ENCODE measurements at places on chromosomes 16 and 17.

DNA sequence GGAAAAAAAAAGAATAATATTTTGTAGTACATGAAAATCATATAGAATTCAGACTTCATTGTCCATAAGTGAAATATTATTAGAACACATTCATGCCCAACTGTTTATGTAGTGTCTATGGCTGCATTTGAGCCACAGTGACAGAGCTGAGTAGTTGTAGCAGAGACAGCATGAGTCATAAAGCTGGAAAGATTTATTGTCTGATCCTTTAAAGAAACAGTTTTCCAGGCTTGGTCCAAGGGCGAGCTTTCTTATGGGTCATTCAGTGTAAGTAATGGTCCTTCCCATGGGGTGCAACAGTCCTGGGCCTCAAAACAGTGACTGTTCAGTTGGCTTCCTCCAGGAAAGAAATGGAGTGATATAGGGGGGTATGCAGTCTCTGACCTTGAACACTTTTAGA is 260.2 kb downstream of the HS3ST4 start:
- DNase-seq: no peak

DNA sequence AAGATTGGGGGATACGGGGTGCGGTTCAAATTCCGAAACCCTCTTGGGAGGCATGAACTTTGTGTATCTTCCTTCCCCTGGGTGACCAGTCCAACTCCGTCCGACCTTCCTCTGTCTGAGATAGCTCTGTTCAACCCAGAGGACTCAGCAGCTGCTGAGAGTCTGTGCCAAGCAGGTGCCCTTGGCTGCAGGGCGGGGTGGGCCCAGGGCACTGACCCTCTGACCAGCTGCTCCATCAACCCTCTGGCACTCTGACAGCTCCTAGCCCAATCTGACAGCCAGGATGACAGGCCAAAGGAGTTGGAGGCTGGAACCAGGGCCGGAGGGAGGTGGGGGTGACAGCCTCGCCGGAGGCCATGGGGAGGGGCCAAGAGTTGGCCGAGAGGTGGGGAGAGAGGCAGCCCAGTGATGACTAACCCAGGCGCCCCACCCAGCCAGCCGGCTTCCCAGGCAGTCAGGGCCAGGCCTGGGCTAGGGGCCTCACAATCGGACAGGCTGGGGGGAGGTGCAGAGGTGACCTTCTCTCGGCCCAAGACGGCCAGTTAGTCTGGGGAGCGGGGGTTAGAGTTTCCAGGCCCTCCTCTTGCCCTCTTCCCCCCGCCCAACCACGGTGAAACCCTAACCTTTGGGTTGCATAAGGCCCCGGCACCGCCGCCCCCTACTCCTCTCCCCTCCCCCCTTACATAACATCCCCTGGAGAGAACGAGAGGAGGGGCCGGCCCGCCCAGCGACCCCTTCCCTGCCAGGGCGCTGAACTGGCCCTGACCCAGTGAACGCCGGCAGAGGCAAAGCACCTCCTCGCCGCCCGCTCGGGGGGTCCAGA is 5.0 kb upstream of the TLCD2 start:
- peak; percentile 70 for DNase-seq

GRCh38 chr17:48299760-48300159 is 130.3 kb downstream of the SKAP1 start:
- no peak for DNase-seq

DNA sequence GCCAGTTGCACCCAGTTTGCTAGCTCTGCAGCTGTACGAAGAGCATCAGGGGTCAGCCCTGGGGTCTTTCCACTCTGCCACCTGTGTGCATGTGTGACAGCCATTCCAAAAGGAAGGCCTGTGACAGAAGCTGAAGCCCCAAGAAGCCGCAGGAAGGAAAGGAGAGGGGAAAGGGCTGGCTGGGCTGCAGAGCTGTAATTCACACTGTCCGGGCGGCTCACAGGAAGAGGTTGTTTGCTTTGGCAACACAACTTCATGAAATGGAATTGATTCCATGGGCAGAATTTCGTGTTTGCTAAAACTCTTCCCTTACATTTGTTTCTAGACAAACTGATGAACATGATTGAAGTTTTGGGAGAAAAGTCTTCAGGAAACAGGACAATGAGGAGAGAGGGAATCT is 14.8 kb downstream of the TMEM204 start:
- DNase-seq: no peak

- no peak for DNase-seq
Observed at GRCh38 chr17:80422276-80422675, 7.3 kb downstream of the ENDOV start.

GRCh38 chr16:54628796-54629625 is 301.7 kb upstream of the IRX5 start:
- no peak for DNase-seq

DNA sequence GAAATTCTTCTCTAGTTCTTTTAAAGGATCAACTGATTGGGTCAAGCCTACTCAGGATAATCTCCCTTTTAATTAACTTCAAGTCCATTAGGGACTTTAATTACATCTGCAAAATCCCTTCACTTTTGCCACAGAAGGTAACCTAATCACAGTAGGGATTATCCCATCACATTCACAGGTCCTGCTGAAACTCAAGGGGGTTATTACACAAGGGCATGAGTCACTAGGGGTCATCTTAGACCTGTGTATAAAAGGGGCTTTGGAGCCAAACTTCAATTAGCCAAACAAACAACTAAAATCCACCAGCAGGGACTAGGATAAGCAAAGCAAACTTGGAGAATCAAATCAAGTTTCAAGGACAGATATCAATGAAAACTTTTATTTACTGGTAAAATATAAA is 19.4 kb downstream of the CIAPIN1 start:
- no peak for DNase-seq

- peak; percentile 43 for DNase-seq
Observed at GRCh38 chr16:253833-254232, 19.2 kb downstream of the FAM234A start.

DNA sequence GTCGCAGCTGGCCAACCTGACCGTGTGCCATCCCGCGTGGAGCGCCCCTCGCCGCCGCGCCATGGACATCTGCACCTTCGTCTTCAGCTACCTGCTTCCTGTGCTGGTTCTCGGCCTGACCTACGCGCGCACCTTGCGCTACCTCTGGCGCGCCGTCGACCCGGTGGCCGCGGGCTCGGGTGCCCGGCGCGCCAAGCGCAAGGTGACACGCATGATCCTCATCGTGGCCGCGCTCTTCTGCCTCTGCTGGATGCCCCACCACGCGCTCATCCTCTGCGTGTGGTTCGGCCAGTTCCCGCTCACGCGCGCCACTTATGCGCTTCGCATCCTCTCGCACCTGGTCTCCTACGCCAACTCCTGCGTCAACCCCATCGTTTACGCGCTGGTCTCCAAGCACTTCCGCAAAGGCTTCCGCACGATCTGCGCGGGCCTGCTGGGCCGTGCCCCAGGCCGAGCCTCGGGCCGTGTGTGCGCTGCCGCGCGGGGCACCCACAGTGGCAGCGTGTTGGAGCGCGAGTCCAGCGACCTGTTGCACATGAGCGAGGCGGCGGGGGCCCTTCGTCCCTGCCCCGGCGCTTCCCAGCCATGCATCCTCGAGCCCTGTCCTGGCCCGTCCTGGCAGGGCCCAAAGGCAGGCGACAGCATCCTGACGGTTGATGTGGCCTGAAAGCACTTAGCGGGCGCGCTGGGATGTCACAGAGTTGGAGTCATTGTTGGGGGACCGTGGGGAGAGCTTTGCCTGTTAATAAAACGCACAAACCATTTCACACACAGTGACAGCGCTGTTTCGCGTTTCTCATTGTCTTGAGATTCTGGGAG is 2.0 kb upstream of the ZACN start:
- peak; percentile 74 for DNase-seq

DNA sequence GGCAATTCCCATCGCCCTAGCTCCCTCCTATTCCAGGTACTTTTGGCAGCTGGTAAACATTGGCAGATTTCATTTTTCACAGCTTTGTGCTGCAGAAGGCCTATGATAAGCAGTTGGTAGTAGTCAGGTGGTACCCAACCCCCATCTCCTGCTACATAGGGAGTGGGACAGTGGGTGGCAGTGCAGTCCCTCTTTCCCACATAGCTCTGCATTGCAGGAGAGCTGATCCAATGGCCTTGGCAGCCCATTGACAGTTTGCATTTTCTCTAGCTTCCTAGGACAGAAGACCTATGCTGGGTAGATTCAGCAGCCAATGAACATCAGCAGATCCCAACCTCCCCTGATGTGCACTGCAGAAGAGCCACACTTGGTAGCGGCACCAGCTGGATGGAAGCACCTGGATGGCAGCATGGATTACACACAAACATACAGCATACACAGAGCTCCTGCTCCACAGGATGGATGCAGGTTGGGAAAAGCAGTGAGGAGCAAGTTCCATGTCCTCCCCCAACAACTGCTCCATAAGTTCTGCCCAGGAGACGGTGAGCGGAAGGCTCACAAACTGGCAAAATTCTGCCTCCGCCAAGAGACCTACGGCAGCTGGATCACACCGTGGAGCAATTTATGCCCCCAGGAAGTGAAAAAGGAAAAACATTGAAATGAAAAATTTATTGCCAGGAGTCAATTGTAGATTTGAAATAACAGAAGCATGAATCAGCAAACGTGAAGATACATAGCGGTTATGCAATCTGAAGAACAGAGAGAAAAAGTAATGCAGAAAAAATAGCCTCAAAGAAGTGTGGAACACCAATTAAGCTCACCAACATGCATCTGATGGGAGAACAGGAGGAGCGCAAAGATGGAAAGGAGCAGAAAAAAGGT is 95.7 kb downstream of the CACNG1 start:
- no peak for DNase-seq

DNA sequence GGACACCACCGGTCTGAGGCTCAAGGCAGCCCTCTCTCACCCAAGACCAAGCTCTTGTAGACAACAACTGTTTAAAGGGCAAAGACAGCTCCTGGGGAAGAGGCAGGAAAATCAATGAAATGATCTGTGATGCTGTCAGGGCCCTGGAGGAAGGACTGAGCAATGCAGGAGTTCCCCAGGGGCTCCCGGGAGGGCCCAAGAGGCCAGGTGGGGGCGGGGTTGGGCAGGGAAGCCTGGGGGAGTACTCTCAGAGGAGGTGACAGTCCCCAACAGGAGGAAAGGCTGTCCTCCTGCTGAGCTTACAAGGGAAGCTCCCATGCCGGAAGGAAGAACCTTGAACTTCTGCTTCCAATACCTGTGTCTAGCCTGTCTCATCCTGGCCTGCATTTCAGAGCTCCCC is 8.3 kb upstream of the NOS2 start:
- no peak for DNase-seq

GRCh38 chr17:67637901-67638641 is 79.7 kb upstream of the NOL11 start:
- DNase-seq: no peak

- DNase-seq: peak; percentile 8
Observed at GRCh38 chr17:3802461-3803307, 1.7 kb upstream of the ITGAE start.

Data from activated naive CD4-positive, alpha-beta T cell treated with anti-CD3 and anti-CD28 coated beads, Interleukin-2, amount 10 ng/mL, durations not matched to agents 7 days and 5 days (primary cell).